ENCODE measurements at places on chromosomes 12 and 14.
A peak's percentile ranks its signal among the peaks of the same experiment; 100 is the strongest.

DNA sequence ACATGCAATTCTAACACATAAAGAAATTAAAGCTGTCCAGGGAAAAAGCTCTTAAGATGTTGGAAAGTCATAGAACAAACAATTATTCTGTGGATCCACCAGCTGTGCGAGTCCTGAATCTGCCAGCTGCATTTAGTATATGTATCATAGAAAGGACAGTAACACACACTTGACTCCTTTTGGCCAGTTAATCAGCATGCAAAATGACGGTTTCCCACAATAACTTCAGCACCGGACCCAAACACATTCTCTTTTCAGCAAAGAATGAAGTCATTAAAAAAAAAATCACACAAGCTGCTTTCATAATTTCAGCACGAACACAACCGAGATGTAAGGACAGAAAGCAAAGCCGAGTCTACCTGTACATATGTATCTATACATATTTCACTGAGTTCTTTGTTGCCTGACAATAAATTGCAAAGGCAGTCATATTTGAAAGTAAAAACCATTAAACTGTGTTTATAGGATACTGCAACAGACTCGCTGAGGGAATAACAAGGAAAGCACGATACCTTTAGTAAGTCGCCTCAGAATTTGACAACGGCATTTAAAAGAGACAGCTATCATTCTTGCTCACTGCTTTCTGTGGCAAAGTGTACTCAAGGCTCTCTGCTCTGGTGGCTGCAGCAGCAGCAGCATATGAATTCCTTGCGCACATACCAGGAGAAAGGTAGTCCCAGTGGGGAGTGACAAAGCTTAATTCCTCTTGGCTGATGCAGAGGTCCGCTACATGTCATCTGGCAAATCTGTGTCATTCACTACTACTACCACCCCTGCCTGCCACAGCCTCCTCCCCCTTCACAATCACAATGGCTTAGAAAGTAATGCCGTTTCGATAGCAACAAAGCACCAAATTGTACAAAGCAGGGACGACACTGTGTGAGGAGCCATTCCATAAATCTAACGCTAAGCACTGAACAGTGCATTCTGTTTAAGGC lies at the start of gene GRIP1:
TSS of gene GRIP1 (minus strand) at position 739 of the 938 bp plus-strand sequence. CDS start at position 567, 172 bp downstream.
- DNase-seq, result no peak

GRCh38 chr12:124085419-124086296 lies 112.6 kb downstream of the ZNF664 start:
- DNase-seq, result no peak

DNA sequence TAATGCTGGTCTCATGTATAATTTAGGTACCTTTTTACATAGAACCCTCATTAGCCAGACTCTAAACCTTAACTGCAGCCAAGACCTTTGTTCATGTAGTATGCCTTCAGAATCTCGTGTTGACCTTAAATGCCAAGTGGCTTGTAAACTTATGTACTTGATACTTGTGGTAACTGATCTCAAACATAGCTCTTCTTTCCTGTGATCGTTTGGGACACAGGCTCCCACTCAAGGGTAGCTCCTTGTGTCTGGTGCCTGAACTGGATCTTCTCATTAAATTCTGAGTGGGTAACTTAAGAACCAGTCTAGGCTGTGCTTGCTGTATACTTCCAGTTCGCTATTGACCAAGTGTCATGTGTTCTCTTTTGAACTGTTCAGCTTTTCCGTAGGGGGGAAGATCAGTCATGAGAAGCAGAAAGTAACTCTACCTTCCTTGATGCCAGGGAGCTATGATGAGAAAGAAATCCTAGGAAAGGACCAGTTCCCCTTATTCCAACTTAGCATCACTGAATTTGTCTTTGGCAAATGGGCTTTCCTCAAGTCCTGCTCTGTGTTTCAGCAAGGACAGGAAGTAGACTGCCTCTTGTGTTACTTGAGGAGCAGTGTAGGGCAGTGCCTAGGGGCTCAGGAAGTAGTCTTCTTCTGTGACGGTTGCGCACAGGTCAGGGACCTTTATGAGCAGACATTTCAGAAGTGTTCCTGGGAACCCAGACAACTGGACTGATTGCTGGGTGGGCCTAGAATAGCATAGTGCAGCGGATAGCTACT lies 2.5 kb downstream of the LGALS3 start:
- no peak for DNase-seq

GRCh38 chr14:38929416-38929815 lies 173.6 kb downstream of the SEC23A start:
- DNase-seq, result no peak

- DNase-seq, result no peak
These were observed 33.5 kb downstream of the UNC79 start for GRCh38 chr14:93464271-93464670.

- DNase-seq, result no peak
These were observed 267 bp downstream of the CFAP251 start for GRCh38 chr12:121918679-121919038.

GRCh38 chr12:107732365-107732764 lies 28.6 kb downstream of the PRDM4 start:
- DNase-seq, result no peak

DNA sequence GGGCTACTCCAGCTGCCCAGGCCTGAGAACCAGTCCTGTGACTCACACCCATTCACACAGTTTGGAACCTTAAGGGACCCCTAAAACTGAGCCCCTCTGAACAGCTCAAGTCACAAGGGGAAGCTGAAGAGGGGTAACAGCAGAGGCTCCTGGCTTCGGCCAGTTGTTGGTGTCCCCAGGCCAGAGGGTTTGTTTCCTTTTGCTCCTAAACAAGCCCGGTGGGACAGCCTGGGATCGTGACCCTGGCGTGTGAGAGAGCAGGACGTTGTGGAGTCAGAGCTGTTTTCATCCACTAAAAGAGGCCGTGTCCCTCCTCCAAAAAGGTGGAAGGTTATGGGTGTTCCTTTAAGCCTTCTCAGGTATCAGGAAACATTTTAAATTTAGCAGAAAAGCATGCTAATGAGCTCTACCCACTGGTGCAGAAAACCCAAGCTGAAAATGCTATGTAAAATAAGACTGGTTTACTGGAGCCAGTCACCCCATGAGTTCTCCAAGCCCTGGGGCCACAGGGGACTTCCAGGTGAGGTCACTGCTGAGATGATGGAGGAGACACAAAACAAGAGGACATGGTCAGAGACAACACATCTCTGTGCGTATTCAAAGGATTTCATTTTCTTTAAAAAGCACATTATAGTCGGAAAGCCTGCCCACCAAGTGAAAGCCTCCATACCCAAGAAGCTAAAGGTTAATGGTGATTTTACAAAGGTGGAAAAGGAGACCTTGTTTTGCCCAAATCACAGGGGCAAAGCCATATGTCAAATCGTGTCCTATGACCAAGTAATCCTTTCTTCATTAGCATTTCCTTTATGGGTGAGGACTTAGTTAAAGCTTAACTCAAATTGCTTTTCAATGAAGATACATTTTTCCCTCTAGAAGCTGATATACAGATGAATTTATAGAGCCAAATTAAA lies 14.1 kb downstream of the PRKAB1 start:
- DNase-seq, result no peak

- DNase-seq, result no peak
These were observed 17.0 kb upstream of the BCL7A start for GRCh38 chr12:122004633-122005071.

GRCh38 chr12:78970041-78970440 lies 105.5 kb downstream of the SYT1 start:
- DNase-seq, result no peak

DNA sequence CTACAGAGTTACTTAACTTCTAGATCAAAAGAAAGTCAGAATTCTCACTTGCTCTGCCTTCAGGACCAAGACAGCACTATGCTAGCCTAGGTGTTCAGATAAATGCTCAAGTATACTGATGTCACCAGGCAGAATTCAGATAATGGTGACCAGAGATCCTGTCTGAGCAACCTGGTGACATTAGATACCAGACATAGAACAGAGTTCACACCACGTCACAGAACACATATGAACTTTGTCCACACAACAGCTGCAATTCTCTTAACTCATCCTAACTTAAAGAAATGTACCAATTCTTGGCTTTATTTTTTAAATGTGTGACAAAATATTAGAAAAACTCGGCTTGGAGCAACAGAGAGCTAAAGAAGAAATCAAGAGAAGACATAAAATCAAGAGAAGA lies 58.1 kb downstream of the GCH1 start:
- no peak for DNase-seq

GRCh38 chr12:130201037-130201436 lies 38.8 kb downstream of the FZD10 start:
- no peak for DNase-seq

- DNase-seq, result no peak
These were observed 9.9 kb downstream of the CERS5 start for GRCh38 chr12:50157259-50157658.

DNA sequence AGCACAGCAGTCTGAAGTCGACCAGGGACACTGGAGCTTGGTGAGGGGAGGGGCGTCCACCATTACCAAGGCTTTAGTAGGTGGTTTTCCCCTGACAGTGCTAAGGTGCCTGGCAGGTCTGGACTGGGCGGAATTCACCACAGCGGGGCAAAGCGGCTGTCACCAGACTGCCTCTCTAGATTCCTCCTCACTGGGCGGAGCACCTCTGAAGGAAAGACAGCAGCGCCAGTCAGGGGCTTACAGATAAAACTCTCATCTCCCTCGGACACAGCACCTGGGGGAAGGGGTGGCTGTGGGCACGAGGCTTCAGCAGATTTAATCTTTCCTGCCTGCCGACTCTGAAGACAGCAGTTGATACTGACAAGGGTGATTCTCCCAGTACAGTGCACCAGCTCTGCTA lies 39.1 kb downstream of the DDHD1 start:
- no peak for DNase-seq

DNA sequence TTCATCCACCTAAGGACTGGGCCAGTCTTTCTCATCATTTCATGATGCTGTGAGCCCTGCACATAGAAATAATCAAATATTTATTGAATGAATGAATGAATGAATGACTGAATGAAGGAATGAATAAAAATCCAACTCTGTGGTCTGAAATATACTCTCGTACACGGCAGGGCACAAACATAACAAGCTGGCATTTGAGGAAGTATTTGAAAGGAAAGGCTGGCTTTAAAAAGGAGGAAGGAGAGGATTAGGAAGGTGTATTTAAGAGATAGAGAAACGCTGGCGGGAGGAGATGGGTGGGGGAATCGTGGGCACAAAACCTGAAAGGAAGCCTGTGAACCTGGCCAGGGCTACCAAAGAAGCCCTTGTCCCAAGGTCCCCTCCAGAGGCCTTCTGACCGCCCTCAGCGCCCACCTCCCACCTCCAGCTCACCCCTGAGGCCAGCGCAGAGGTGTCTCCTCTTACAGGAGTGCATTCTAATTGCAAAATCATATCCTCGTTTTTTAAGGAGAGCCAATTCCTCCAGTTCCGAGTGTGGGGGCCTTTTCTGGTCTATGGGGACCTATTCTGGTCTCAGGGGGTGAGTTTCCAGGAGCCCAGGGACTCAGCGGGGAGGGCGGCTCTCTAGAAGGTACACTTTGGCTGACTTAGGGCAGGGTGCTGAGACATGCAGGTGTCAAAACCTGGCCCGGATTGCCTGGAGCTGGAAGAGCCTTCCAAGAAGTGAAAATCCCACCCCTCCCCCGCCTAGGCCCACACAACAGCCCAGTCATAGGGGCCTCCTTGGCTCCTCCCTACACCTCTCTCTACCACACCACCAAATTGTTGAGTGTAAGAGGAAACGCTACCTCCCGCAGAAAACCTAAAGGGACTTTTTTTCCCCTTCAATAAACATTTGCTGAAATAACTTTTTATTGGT lies 8.7 kb upstream of the JDP2 start:
- peak; percentile 57 for DNase-seq

DNA sequence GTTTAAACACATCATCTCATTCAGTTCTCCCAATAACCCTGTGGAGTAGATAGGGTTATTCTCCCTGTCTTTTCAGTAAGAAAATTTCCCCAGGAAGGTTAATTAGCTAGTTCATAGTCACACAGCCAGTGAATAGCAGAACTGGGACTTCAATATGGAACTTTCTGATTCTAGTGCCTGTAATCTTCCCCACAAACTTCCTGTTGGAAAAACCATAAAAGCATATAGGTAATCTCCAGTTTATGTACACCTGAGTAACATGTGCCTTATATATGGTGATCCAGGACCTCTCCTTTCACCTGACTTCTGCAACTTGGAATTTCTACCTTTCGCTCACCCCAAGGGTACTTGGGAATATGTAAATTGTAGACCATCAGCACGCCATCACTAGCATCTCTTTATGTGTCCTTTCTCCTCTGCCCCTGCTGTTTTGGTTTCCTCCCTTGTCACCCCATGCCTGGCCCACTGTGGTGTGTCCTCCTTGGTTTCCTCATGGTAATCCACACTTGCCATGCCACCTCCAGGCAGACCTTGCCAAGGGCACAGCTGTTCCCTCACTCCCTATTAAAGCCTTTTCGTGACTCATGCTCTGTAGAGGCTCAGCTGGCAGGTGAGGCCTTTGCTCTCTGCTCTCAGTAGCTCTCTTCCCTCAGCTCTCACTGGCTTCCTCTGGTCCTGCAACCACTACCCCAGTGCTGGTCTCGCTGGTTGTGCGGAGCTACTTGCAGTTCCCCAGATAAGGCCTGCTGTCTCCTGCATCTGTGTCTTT lies 16.7 kb downstream of the TBC1D30 start:
- no peak for DNase-seq

DNA sequence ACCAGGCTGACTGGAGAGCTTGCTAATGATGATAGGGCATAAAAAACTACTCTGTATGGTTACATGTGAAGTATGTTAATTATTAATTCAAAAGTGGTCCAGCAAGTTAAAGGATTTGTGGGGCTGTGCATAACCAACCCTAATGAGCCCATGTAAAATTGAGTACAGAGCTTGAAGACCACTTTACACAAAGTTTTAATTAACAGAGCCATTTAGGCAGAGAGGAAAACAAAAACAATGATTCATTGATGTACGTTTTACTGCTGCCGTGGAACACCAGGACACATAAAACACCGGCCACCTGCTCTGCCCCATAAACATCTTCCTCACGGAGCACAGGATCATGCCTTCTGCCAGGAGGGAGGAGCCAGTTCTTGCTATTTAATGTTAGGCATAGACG lies 83.5 kb downstream of the RIMBP2 start:
- no peak for DNase-seq

- no peak for DNase-seq
These were observed 16.3 kb upstream of the ATP5F1B start for GRCh38 chr12:56661979-56662638.

DNA sequence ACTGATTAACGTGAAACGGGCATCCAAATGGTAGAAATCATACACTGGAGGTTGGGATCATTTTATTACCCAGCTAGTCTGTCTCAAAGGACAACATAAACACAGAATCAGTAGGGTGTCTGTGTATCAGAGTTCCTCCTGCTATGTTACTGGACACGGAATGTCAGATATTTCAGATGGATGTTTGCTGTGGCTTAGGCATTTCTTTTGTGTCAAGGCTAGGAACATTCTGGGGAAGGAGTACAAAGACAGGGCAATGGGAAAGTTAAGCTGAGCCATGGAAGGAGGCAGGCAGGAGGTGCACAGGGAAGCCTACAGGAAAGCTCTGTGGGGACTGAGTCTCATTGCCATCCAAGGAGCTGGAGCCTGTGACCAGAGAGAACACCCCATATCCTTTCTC lies 254.6 kb downstream of the C12orf75 start:
- no peak for DNase-seq

- no peak for DNase-seq
These were observed 4.2 kb upstream of the IRF9 start for GRCh38 chr14:24156840-24157239.

GRCh38 chr14:101734246-101734847 lies 27.2 kb upstream of the PPP2R5C start:
- DNase-seq, result no peak

Data from AML-193 (cell line).